ENCODE measurements at places on chromosomes 7 and 10.
A peak's percentile ranks its signal among the peaks of the same experiment; 100 is the strongest.

DNA sequence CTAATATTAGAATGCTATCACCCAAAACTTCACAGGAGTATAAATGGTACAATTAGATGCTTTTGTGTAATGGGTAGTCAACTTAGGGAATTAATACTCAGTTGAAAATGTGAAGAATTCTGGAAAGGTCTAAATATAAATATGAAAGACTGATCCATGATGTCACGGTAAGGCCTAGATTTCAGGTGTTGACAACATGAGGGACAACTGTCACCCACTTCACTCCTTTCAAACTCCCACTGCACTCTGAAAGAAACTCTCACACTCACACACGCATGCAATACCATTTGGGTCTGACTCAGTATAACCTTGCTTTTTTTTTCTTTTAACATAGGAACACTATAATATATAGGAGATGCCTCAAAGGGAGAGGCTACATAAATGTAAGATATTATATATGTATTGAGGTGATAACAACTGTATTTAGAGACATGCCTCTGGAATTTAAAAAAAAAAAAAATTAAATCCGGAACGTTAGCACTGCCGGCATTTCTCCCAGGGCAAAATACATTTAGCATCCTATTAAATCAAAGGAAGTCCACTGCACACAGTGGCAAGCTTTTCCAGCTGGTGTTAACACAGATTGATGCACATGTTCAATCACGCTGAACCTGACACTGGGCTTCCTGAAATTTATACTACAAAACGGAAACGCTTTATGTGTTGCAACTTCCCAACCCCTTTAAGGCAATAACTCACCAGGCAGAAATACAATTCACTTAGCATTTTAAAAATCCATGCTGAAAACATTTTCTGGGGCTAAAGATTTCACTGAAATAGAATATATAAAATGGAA is 74.9 kb downstream of the RSU1 start:
- no peak for DNase-seq

GRCh38 chr7:134729895-134730294 is 49.5 kb upstream of the CALD1 start:
- DNase-seq = no peak

GRCh38 chr7:142331941-142332340 is 74.1 kb upstream of the PRSS58 start:
- DNase-seq = no peak

DNA sequence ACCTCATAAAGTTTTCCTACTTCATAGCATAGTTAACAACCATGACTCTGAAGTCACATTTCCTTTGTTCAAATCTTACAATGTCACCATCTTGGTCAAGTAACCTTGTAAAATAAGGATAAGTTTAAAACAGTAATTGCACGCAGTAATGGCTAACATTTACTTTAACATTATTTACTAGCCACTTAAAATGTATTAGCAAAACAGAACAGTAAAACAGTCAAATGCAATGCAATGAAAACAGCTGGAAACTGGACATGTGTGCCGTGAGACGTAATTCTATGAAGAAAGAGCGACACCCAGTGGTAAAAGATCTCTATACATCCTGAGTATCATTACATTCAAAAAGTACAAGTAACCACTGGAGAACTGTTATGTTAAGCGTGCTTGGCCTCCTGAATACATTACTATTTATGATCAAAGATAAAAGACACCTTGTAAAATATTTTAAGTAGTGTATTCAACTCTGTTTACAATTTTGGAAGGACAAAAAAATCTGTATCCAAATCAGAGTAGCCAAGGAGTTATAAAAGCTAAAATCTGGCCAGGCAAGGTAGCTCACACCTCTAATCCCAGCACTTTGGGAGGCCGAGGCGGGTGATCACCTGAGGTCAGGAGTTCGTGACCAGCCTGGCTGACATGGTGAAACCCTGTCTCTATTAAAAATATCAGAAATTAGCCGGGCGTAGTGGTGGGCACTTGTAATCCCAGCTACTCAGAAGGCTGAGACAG is 27.2 kb downstream of the ATE1 start:
- DNase-seq = peak; percentile 66

DNA sequence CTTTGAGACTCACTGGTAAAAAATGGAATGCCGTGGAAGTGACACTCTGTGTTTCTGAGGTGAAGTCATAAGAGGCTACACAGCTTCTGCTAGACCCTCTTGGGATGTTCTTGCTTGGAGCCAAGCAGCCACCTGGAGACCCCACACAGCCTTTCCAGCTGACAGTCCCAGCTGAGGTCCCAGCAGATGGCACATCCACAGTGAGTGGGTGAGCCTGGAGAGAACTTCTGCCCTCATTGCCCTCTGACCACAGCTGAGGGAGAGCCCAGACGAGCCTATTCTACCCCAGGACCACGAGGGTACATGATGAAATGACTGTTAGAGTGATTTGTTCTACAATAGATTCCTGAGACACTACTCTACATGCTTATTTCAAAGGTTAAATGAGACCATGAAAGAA is 44.3 kb downstream of the CXCL12 start:
- DNase-seq = no peak

DNA sequence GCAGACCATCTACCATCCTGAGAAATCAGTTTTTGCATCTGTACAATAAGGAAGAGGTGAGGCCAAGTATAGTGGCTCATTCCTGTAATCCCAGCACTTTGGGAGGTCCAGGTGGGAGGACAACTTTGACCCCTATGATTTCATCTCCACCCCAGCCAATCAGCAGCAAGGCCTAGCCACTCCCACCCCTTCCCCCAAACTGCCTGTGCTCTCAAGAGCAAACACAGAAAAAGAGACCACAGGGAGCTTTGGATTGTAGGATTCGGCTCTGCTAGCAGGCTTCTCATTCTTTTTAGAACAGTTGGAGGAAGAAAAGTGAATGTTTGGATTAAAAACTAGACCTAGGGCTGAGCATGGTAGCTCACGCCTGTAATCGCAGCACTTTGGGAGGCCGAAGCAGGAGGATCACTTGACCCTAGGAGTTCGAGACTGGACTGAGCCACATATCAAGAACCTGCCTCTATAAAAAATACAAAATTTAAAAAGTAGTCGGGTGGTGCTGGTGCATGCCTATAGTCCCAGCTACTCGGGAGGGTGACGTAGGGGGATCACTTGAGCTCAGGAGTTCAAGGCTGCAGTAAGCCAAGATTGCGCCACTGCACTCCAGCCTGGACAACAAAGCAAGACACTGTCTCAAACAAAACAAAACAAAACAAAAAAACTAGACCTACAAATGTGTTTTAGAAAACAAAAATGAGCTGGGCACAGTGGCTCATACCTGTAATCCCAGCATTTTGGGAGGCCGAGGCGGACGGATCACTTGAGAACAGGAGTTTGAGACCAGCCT is 25.1 kb upstream of the PROSER2 start:
- no peak for DNase-seq

DNA sequence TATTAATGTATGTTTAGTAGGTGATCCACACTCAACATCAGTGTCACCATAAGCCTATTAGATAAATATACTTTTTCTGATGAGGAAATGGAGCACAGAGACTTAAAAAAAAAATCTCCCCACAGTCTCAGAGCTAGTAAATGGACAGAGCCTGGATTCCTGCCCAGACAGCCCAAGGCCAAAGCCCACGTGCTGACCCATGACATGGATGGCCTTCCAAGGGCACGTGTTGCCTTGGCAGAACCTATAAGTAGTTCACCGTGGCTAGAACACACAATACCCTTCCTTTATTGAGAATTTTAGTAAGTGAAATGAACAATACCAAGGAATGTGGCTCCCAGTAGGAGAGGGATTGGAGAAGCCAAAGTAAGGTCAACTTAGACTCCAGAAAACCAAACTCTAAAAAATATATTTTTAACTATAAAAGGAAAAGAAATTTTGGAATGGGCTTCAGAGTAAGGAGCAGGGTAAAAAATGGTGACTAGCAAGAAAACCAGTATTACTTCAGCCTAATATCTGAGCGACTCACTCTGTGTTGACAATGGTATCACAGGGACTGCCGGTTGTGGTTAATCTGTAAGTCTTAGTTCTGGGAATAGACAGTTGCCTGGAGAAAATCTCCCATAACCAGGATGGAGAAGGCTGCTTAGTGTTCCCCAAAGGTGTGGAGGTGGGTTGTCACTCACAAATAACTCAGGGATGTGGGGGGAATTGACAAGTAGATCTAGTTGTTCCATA is 223.0 kb downstream of the SORCS1 start:
- DNase-seq = no peak

All from SHP77 treated with DMSO at 0.1 percent for 48 hours (cell line).